ENCODE measurements at places on chromosomes 16 and 17. TPM values are rescaled to one million over a fixed set of nuclear protein-coding genes. Genes with fewer than 3 reads are reported as not detected.

Gene ARL5C
- total RNA-seq: not detected

Gene FOXO3B
- 3.0 TPM for total RNA-seq

GRCh38 chr17:14446825-14447224 is 145.9 kb downstream of the HS3ST3B1 start:
- no peak for DNase-seq
- H3K4me3 ChIP-seq: no peak overlapping the region
- no peak overlapping the region for H3K27ac ChIP-seq
- H3K27me3 ChIP-seq: peaks cover 10% of the 10 kb centered on the region

DNA sequence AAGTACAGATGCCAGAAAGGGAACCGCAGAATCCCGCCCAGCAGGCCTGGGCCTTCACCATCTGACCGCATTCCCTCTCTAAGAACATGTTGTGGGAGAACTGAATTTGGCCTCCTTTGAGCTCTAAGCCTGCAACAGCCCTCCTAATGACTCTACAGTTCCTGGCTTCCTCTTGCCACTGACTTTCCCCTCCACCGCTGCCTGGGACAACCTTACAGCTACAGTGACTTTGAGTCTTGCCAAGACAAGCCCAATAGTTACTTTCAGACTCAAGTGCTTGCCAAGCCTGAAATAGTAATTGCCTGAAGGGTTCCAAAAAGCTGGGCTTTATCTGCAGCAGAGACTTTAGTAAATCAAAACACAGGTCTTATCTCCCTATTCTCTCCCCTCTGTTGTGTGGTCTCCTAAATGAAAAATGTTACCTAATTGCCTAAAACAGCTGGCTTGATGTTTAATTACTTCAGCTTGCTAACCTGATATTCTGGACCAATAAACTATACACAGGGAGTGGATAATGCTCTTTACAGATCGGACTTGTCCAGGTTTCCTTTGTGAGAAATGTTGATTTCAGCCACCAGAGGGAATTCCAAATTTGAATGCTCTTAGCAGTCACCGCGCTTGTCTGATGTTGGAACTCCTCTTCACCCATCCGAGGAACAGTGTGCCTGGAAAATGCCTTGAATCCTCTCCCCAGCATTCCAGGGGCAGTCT is 85.1 kb upstream of the TBX2 start:
- DNase-seq: no peak
- no peaks in the 10 kb centered on the region for H3K36me3 ChIP-seq
- H3K4me3 ChIP-seq: no peak overlapping the region
- peaks cover 18% of the 10 kb centered on the region for H3K4me1 ChIP-seq

- no peak for DNase-seq
- no peak overlapping the region for H3K4me3 ChIP-seq
- no peaks in the 10 kb centered on the region for H3K27me3 ChIP-seq
- H3K4me1 ChIP-seq: no peaks in the 10 kb centered on the region
Measured at GRCh38 chr16:12245921-12246720, 269.6 kb downstream of the SNX29 start.

DNA sequence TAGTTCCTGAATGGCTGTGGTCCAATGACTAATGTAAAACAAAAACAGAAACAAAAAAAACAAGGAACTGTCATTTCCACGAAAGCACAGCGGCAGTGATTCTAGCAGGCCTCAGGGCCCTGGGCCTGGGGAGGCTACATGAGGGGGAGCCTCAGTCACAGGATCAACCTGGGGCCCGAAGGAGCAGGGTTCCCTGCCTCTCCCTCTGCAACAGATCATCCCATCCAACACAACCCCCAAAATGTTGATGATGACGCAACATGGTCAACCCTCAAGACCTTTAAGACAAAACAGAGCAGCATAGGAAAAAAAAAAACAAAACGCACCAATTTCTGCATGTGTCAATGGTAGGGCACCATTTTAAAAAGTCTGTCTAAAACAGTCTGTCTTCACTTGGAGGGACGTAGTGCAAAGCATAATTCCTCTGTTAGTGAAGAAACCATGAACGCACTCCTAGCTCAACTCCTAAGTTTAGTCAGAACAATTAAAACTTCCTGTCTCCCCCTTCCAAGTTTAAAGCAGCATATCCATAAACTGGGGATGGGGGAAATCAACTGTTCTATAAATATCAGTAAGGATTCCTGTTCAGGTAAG is 32.3 kb downstream of the AXIN2 start:
- H3K4me1 ChIP-seq: peaks cover 23% of the 10 kb centered on the region
- peaks cover 39% of the 10 kb centered on the region for H3K36me3 ChIP-seq
- H3K4me3 ChIP-seq: no peak overlapping the region
- H3K27ac ChIP-seq: no peak overlapping the region
- no peaks in the 10 kb centered on the region for H3K27me3 ChIP-seq
- DNase-seq: no peak

Measured in esophagus squamous epithelium (tissue), 5 donors.